ENCODE measurements at places on chromosomes 4 and X.

GRCh38 chr4:6467600-6467999 lies 4.8 kb downstream of the PPP2R2C start:
- no peak for DNase-seq

DNA sequence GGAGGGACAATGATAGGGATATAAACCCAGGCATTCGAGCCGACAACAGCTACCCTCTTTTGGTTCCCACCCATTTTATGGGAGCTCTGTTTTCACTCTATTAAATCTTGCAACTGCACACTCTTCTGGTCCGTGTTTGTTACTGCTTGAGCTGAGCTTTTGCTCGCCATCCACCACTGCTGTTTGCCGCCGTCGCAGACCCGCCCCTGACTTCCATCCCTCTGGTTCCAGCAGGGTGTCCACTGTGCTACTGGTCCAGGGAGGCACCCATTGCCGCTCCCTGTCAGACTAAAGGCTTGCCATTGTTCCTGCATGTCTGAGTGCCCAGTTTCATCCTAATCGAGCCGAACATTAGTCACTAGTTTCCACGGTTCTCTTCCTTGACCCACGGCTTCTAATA lies 1170.5 kb upstream of the PABPC4L start:
- no peak for DNase-seq

DNA sequence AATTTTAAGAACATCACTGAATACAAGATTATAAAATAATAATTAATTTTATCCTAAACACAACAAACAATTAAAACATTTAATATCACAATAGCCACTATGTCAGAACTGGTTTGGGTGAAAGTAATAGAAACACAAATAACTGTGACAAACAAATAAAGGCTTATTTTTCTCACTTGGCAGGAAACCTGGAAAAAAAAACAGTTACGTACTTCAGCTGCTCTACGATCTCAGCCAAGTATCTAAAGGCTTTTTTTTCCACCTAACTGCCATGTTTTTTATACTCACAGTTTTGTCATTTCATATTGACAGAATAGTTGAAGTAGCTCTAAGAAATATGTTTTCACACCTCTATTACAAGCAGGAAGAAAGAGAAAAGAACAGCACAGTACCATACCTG lies 284.8 kb upstream of the INTU start:
- DNase-seq, result no peak

GRCh38 chr4:48752246-48752645 lies 27.8 kb downstream of the FRYL start:
- no peak for DNase-seq

DNA sequence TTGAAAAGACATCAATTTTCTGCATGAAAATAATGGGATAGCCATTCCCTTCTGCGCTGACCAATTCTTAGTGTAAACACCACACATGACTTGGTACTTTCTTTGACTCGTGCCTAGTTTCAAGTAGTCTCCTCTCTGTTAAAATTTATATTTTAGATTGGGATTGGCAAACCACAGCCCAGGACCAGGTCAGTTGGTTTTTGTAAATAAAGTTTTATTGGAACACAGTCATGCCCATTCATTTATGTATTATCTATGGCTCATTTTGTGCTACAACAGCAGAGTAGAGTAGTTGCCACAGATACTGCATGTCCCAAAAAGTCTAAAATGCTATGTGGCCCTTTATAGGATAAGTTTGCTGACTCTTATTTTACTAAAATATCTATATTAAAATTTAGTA lies 46.7 kb downstream of the BMX start:
- no peak for DNase-seq

- no peak for DNase-seq
Observed at GRCh38 chrX:39896951-39897740, 200.6 kb downstream of the BCOR start.

- DNase-seq, result no peak
Observed at GRCh38 chr4:32830160-32830559, 2110.0 kb downstream of the PCDH7 start.

DNA sequence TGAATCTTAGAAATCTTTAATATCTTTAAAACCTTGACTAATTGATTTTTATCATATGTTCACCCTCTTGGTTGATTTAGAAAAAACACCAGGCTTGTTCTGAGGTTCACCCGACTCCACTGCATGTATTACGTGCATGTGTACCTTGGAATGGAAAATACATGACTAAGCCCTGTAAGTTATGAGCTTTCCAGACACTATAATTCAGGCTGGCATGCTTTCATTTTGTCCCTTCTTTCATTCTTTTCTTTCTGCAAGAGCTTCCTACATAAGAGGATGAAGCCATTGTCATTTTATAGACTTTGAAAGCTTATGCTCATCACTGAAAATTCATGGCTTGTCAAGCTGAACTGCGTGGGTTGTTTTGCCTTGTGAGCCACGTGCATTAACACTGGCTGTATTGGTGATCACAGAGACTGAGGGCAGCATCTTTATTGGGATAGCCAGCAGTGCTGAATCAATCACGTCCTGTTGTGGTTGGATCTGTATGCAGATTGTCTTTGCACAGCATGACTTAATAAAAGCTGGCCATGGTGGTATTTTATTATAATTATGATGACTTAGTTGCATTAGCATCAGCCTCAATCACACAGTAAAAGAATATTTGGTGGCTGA lies 141.9 kb downstream of the SLIT2 start:
- DNase-seq, result no peak

Data from activated CD8-positive, alpha-beta memory T cell treated with anti-CD3 and anti-CD28 coated beads for 1 hour (primary cell).